ENCODE measurements at places on chromosomes 7 and 10. TPM values are rescaled to one million over a fixed set of nuclear protein-coding genes. Genes with fewer than 3 reads are reported as not detected.

The ADAM22 gene
- polyA plus RNA-seq, result 31.7 TPM

The FBXL13 gene
- polyA plus RNA-seq, result 0.82 TPM

The FFAR4 gene
- not detected for polyA plus RNA-seq

The TAS2R4 gene
- 1.1 TPM for polyA plus RNA-seq

The MICALL2 gene
- 2.8 TPM for polyA plus RNA-seq

The CCDC172 gene
- polyA plus RNA-seq, result not detected

The PTPRZ1 gene
- polyA plus RNA-seq, result 89.8 TPM

The YAE1 gene
- polyA plus RNA-seq, result 47.7 TPM

The DNAH11 gene
- not detected for polyA plus RNA-seq

The OR2A42 gene
- polyA plus RNA-seq, result not detected

The LRIT1 gene
- not detected for polyA plus RNA-seq

The PDE6C gene
- 0.09 TPM for polyA plus RNA-seq

The MRC1 gene
- polyA plus RNA-seq, result not detected

The ZNF22 gene
- 17.6 TPM for polyA plus RNA-seq

The MOGAT3 gene
- not detected for polyA plus RNA-seq

The NPVF gene
- polyA plus RNA-seq, result not detected

The C10orf53 gene
- polyA plus RNA-seq, result 5.7 TPM

The AHCYL2 gene
- 21.2 TPM for polyA plus RNA-seq

The OR2A1 gene
- polyA plus RNA-seq, result not detected

The HMX2 gene
- not detected for polyA plus RNA-seq

The GJC3 gene
- polyA plus RNA-seq, result not detected

The CPED1 gene
- not detected for polyA plus RNA-seq

The STEAP4 gene
- not detected for polyA plus RNA-seq

The CNNM1 gene
- 10.4 TPM for polyA plus RNA-seq

The ADIRF gene
- polyA plus RNA-seq, result 3.3 TPM

The GNGT1 gene
- not detected for polyA plus RNA-seq

The PRKAR2B gene
- 55.7 TPM for polyA plus RNA-seq

The NRP1 gene
- polyA plus RNA-seq, result not detected

The INMT gene
- 0.22 TPM for polyA plus RNA-seq

The FAM3C gene
- 115 TPM for polyA plus RNA-seq

The C10orf71 gene
- polyA plus RNA-seq, result not detected

The TRIM50 gene
- not detected for polyA plus RNA-seq

The AKR1C1 gene
- 25.5 TPM for polyA plus RNA-seq

The CRPPA gene
- 7.4 TPM for polyA plus RNA-seq

The MLLT10 gene
- 4.6 TPM for polyA plus RNA-seq

The ANKRD16 gene
- 3.3 TPM for polyA plus RNA-seq

The BMPER gene
- 10.9 TPM for polyA plus RNA-seq

The GRM3 gene
- polyA plus RNA-seq, result 25.7 TPM

The HOXA2 gene
- not detected for polyA plus RNA-seq

The SLC4A2 gene
- 2.2 TPM for polyA plus RNA-seq

The ACTL6B gene
- 15.7 TPM for polyA plus RNA-seq

The KAZALD1 gene
- not detected for polyA plus RNA-seq

The NPTX2 gene
- 15.1 TPM for polyA plus RNA-seq

The KLLN gene
- polyA plus RNA-seq, result 0.99 TPM

The MAP3K8 gene
- not detected for polyA plus RNA-seq

The RNLS gene
- 12.3 TPM for polyA plus RNA-seq

The NDUFB8 gene
- 756 TPM for polyA plus RNA-seq

The ITIH5 gene
- not detected for polyA plus RNA-seq

The UNCX gene
- not detected for polyA plus RNA-seq

The SPDYE1 gene
- polyA plus RNA-seq, result 0.11 TPM

The CYP2C9 gene
- polyA plus RNA-seq, result 2.0 TPM

Data from Purkinje cell (primary cell).